ENCODE measurements at places on chromosomes 3 and 15.

GRCh38 chr3:191220908-191221307 lies 21.9 kb downstream of the OSTN start:
- no peak overlapping the region for H3K27ac ChIP-seq
- H3K4me3 ChIP-seq: no peak overlapping the region
- H3K36me3 ChIP-seq: peaks cover 8% of the 10 kb centered on the region
- no peak for DNase-seq
- no peaks in the 10 kb centered on the region for H3K27me3 ChIP-seq
- H3K4me1 ChIP-seq: no peaks in the 10 kb centered on the region

GRCh38 chr15:57259568-57260040 lies 116.7 kb upstream of the CGNL1 start:
- H3K27me3 ChIP-seq: no peaks in the 10 kb centered on the region
- H3K36me3 ChIP-seq: peaks cover 27% of the 10 kb centered on the region
- H3K27ac ChIP-seq: peak overlapping the region; percentile 94
- H3K4me3 ChIP-seq: peak overlapping the region; percentile 64
- peak; percentile 65 for DNase-seq

- peaks cover 18% of the 10 kb centered on the region for H3K4me1 ChIP-seq
- H3K27ac ChIP-seq: no peak overlapping the region
- DNase-seq: peak; percentile 70
Observed at GRCh38 chr3:42264399-42265058, 1.5 kb downstream of the CCK start.

GRCh38 chr3:141371882-141372281 lies 3.6 kb downstream of the ZBTB38 start:
- no peaks in the 10 kb centered on the region for H3K27me3 ChIP-seq
- H3K4me3 ChIP-seq: no peak overlapping the region
- no peaks in the 10 kb centered on the region for H3K36me3 ChIP-seq

DNA sequence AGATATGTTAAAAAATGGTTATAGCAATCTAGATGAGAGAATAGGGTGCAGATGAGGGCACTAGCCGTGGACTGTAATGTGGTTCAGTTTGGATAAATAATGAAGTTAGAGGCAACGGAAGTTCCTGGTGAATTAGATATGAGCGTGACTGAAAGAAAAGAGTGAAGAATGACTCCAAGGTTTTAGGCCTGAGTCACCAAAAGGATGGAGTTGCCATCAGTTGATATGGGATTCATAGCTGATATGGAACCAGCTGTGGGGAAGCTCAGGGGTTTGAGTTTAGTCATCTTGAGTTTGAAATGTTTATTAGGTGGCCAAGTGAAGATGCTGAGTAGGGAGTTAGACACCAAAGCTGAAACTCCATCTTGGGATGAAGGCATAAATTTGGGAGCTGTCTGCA lies 66.2 kb downstream of the SSR3 start:
- H3K4me1 ChIP-seq: peaks cover 4% of the 10 kb centered on the region
- no peaks in the 10 kb centered on the region for H3K27me3 ChIP-seq
- no peak overlapping the region for H3K4me3 ChIP-seq
- no peak for DNase-seq
- no peak overlapping the region for H3K27ac ChIP-seq

GRCh38 chr15:40964006-40964405 lies 10.7 kb downstream of the CHAC1 start:
- no peak overlapping the region for H3K4me3 ChIP-seq
- DNase-seq: no peak
- H3K36me3 ChIP-seq: no peaks in the 10 kb centered on the region
- peaks cover 37% of the 10 kb centered on the region for H3K4me1 ChIP-seq
- no peaks in the 10 kb centered on the region for H3K27me3 ChIP-seq
- H3K27ac ChIP-seq: no peak overlapping the region

DNA sequence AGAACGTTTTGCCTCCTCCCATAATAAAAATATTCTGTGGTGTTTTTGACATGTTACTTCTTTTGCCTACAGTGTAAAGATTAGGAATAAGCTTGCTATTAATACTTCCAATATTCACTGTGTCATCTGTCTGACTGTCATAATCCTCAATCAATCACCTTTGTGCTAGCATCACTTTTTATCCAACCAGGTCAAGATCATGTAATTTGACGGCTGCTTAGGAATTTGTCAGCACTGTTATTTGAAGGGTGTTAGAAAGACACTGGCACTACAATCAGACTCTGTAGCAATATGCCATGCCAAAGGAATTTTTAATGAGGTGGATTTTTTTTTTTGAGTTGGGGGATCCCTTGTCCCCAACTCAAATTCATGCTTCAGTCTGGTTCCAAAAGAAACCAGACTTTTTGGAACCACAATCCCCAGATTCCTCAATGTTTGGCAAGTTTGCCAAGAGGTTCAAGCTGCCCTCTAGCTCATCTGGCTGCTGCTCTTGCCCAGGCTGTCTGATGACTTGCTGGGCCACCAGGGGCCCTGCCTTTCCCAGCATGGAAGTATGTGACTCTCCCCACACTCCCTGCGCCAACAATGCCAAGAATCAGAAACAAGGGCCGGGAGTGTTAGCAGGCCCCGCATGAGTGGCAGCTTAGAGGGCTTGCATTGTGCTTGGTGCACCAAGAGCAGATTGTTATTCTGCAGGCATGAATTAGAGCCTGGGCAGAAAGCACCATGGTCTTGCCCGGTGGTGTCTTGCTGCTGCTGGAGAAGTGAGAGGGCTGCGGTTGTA lies 58.6 kb upstream of the TSC22D2 start:
- H3K36me3 ChIP-seq: no peaks in the 10 kb centered on the region
- no peak overlapping the region for H3K4me3 ChIP-seq

GRCh38 chr3:72346526-72346926 lies 501.7 kb downstream of the SHQ1 start:
- H3K4me1 ChIP-seq: peaks cover 18% of the 10 kb centered on the region
- no peaks in the 10 kb centered on the region for H3K27me3 ChIP-seq
- no peak overlapping the region for H3K27ac ChIP-seq
- DNase-seq: no peak

GRCh38 chr3:23219117-23219516 lies 16.0 kb downstream of the UBE2E2 start:
- peaks cover 15% of the 10 kb centered on the region for H3K4me1 ChIP-seq
- H3K4me3 ChIP-seq: no peak overlapping the region
- H3K36me3 ChIP-seq: peaks cover 12% of the 10 kb centered on the region
- H3K27ac ChIP-seq: no peak overlapping the region

DNA sequence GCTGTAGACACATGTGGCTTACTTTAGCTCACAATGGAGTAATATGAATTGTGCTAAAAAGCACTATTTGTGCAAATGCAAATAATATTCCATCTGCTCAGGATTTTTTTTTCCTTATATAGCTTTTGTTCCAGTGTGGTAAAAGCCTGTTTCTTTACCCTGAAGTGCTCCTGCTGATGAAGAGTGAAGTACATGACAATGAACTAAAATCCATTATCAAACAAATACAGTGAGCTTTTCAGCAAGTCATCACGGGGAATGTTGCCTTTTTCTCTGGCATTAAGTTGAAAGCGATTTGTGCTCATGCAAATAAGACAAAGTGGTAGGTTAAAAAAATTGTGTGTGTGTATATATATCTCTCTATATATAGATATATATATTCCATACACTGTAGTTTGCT lies 28.6 kb upstream of the CCDC39 start:
- peaks cover 22% of the 10 kb centered on the region for H3K36me3 ChIP-seq
- peak overlapping the region; percentile 66 for H3K27ac ChIP-seq
- H3K27me3 ChIP-seq: no peaks in the 10 kb centered on the region
- H3K4me1 ChIP-seq: peaks cover 38% of the 10 kb centered on the region

DNA sequence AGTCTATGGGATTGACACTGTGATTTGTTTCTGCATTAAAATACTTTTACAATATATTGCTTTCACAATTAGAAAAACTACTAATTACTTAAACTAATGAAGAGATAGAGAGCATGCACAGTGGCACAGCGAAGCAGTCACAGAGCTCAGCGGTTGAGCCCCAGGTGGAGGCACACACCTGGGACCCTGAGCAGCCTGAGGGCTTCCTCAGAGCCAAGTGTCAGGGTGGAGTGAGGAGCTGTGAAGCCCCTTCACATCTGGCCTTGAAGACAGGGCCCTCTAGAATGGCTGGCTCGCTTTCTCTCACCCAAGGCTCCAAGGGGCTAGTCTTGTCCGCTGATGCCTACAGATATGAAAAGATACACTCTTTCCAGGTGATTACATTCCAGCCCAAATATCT lies 287.7 kb downstream of the ZNF385D start:
- H3K36me3 ChIP-seq: no peaks in the 10 kb centered on the region
- H3K27me3 ChIP-seq: no peaks in the 10 kb centered on the region
- H3K27ac ChIP-seq: no peak overlapping the region
- H3K4me1 ChIP-seq: no peaks in the 10 kb centered on the region
- DNase-seq: no peak
- H3K4me3 ChIP-seq: no peak overlapping the region

GRCh38 chr15:25790000-25790660 lies 73.0 kb downstream of the ATP10A start:
- peaks cover 58% of the 10 kb centered on the region for H3K4me1 ChIP-seq
- H3K27me3 ChIP-seq: no peaks in the 10 kb centered on the region
- DNase-seq: no peak
- H3K36me3 ChIP-seq: no peaks in the 10 kb centered on the region
- peak overlapping the region; percentile 86 for H3K27ac ChIP-seq

DNA sequence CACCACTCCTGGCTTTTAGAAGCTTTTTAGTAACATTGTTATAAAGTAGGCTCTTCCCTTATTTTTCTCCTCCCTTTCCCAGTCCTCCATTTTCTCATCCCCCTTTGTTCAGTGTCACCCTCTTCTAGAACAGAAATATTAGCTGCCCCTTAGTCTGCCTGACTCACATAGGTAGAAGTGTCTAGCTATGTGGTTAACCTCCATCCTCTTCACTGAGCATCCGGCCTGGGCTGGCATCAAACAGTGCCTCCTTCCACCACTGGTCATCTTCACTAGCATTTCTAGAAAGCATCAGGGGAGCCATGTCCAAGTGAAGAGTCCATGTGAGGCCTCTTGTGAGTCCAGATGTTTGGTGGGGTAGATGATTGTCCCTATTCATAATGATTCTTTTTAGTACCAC lies 70.0 kb upstream of the SKOR1 start:
- peaks cover 7% of the 10 kb centered on the region for H3K4me1 ChIP-seq
- no peak overlapping the region for H3K27ac ChIP-seq
- H3K4me3 ChIP-seq: no peak overlapping the region
- DNase-seq: no peak
- H3K36me3 ChIP-seq: no peaks in the 10 kb centered on the region
- H3K27me3 ChIP-seq: no peaks in the 10 kb centered on the region

DNA sequence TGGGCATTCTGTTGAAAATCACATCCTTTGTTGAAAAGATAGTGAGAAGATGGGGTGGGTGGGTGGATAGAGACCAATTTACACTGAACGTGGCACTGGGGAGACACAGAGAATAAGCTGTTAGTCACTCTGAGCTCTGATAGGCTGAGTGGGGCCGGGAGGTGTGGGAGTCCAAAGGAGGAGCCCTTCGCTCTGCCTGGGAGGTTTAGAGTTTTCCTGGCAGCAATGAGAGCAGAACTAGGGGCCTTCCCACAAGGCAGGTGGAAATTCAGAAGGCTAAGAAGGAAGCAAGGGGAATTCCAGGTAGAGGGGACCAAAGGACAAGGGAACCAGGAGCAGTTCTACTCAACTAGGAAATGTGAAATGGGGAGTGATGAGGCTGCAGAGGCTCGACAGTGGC lies 272.7 kb downstream of the RPLP1 start:
- H3K27ac ChIP-seq: no peak overlapping the region
- H3K27me3 ChIP-seq: peaks cover 10% of the 10 kb centered on the region
- H3K4me1 ChIP-seq: peaks cover 32% of the 10 kb centered on the region
- no peaks in the 10 kb centered on the region for H3K36me3 ChIP-seq
- H3K4me3 ChIP-seq: no peak overlapping the region

- H3K27me3 ChIP-seq: no peaks in the 10 kb centered on the region
- no peaks in the 10 kb centered on the region for H3K36me3 ChIP-seq
- H3K4me3 ChIP-seq: no peak overlapping the region
- H3K27ac ChIP-seq: no peak overlapping the region
Observed at GRCh38 chr15:81155375-81156218, 21.5 kb downstream of the CFAP161 start.

DNA sequence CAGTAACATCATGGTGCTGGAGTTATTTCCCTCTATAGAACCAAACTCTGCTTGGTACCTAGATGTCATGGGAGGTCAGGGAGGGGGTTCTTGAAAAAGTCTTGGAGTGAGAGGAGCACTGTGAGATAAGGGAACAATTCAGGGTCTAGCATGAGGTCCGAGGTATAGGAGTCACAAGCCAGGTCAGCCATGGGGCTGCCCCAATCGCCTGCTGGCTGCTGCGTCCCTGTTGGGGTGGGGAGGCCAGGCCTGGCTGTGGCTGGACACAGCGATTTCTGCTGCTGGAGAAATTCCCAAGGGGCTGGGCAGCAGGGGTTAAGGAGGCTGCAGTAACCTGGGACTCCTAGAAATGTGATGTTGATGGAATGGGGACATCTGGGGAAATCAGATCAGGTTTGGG lies 44.9 kb downstream of the SUSD5 start:
- H3K4me1 ChIP-seq: no peaks in the 10 kb centered on the region
- H3K27ac ChIP-seq: no peak overlapping the region
- no peak for DNase-seq
- H3K4me3 ChIP-seq: no peak overlapping the region

DNA sequence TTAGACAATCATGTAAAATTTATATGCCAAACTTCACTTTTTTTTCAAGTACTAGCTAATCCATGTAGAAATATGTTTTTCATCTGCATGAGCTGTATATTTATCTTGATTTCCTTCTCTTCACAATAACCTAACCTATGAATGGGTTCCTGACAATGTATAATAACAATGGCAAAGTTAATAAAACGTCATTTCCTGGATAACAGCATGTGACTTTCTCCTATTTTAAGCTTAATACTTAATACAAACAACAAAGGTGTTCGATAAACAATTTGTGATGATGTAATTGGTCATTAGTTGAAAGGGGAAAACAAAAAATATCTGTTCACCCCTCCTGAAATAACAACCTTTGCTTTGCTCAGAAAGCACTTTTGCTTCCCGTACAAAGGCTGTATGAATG lies 20.4 kb downstream of the CD200 start:
- peaks cover 51% of the 10 kb centered on the region for H3K36me3 ChIP-seq
- H3K27me3 ChIP-seq: no peaks in the 10 kb centered on the region
- H3K4me1 ChIP-seq: peaks cover 93% of the 10 kb centered on the region
- H3K4me3 ChIP-seq: no peak overlapping the region
- H3K27ac ChIP-seq: peak overlapping the region; percentile 96

All from WTC11 (cell line).